HT-29 (cell line): ENCODE measurements at places on chromosomes 3 and 15.

- no peak for DNase-seq
Observed at GRCh38 chr3:157463816-157464215, 27.2 kb downstream of the PTX3 start.

DNA sequence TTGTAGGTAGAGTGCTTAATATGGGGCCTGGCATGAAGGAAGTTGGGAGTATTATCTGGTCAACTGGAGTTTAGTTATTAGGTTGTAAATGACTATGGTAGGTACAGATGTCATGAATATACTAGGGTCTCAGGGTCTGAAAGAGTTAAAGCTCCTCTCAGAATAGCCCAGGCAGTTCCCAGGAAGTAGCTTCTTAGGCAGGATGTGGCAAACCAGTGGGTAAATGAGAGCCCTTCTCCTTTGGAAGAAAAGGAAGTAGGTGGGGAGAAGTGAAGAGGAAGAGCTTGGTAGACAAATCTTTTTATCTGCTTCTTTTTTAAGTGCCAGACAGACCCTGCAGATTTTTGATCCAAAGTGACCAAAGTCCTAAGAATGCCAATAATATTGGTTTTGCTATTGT is 24.5 kb downstream of the MAP2K1 start:
- DNase-seq = no peak

GRCh38 chr15:52378746-52379394 is 83.3 kb upstream of the MYO5C start:
- DNase-seq = no peak

DNA sequence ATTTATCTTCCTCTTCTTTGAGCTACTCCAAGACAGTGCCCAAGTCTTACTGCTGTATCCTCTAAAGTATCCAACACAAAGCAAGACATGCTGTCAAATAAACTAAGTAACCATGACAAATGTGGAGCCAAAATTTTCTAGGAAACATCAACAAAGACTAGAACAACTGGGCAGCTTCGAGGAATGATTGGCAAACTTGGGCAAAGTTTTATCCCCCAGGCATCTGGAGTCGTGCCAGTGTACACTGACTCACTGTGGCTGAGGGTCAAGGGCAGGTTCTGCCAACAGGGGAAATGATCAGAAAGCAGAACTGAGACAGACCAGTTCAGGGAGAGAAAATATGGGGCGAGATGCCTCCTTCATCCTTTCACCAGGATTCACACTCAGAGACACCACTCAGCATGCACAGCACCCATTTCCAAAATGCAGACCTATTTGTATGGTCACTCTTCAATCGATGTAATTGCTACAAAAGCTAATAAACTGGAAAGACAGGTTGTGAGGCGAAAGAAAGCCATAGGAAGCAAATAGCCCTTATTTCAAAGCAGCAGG is 65.8 kb downstream of the MB21D2 start:
- DNase-seq = peak; percentile 95

DNA sequence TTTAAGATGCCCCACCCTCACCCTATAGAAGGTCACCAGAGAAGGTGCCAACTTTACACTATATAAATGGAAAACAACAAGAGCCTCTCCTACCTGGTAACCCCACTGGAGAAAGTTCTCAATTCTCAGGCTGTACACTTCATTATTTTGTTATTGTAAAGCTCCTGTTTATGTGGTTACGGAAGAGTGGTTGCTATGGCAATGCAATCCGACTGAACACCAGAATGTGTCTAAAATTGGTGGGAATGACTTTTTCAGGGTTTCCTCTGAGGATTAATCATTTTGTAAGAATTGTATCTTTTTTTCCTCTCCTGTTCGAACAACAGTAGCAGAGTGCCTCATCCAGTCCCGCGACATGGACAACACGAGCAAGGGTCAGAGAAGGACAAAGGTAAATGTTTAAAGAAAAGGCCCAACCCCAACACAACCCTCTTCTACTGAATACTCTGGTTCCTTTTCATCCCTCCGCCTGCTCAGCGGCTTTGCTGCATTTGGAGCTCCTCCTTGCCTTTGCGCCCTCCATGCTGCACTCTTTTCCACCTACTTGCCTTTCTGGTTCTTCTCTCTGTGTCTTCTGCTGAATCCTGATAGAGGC is 45.3 kb downstream of the DGKG start:
- DNase-seq = no peak

DNA sequence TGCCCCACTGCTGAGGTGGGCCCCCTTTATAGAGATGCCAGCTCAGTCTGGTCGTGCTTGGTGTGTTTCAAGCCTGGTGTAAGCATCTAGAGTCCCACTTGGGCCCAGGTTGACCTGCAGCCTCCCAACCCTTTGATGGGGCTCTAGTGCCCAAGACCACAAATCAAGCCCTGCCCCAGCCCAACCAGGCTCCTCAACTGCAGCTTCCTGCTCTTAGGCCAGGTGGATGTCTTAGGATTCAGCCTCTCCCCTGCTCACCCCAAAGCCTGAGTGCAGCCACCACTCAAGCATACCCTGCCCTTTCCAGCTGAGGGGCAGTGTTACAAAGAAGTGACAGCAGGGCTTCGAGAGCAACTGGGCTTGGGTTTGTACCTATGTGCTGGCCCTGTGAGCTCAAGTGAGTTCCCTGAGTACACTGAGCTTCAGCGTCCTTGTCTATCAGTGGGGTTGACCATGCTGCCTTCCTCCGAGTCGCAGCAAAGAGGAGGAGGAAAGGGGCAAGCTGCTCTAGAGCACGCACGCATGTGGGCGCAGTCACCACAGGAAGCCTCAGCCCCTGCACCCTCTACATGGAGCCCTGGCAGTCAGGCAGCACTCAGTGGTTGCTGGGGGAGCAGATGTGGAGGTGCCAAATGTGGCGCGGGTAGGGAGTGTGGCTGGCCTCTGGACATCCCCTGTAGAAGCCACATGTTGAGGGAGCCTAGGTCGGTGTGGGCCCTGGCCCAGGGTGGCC is 120.7 kb downstream of the EEFSEC start:
- no peak for DNase-seq

DNA sequence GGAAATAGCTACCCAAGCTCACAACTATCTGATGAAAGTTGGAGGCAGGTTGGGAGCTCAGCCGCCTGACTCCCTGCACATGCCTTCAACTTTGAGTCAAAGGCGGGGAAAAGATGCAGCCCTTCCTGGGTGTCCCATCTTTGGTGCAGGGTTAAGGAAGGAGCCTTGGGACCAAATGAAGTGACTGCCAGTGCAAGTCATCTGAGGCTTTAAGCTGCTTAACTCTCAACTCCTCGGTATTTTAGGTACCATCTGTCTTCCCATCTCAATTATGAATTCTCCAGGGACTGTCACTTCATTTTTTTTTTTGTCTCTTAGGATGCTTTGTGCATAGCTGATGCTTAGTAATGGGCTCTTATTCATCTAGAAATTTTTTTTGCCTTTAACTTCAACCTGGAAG is 408.8 kb upstream of the C2CD4B start:
- DNase-seq = no peak

DNA sequence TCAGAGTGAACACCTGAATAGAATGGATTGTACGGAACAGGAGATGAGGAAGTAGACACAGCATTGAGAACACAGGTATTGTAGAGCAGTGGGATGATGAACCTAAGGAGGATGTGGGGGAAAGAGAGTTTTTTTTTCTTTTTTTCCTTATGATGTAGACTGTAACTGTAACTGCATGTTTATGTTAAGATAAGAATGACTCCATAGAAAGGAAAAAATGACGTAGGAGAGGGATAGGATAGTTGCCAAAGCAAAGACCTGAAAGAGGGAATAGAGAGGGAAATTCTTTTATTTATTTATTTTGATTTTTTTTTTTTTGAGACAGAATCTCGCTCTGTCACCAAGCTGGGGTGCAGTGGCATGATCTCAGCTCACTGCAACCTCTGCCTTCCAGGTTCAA is 33.2 kb downstream of the APH1B start:
- no peak for DNase-seq

DNA sequence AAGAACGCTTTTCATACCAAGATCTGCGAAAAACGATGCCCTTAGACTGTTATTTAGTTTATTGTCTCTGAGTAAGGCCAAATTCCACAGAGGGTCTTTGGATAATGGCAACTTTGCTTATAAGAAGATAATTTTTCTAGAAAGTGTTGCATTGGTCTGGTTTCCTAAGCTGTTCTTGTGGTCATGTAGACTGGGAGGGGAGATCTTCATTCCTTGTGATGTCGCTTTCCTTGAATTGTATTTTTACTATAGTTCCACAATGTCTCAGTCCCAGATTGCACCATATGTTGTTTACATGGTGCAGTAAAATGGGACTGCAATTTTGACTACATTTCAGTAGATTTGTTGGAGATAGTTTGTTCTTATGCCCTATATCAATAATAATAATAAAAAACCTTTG is 28.8 kb upstream of the ST3GAL6 start:
- no peak for DNase-seq

- DNase-seq = no peak
Observed at GRCh38 chr3:167918008-167918596, 177.6 kb downstream of the GOLIM4 start.

DNA sequence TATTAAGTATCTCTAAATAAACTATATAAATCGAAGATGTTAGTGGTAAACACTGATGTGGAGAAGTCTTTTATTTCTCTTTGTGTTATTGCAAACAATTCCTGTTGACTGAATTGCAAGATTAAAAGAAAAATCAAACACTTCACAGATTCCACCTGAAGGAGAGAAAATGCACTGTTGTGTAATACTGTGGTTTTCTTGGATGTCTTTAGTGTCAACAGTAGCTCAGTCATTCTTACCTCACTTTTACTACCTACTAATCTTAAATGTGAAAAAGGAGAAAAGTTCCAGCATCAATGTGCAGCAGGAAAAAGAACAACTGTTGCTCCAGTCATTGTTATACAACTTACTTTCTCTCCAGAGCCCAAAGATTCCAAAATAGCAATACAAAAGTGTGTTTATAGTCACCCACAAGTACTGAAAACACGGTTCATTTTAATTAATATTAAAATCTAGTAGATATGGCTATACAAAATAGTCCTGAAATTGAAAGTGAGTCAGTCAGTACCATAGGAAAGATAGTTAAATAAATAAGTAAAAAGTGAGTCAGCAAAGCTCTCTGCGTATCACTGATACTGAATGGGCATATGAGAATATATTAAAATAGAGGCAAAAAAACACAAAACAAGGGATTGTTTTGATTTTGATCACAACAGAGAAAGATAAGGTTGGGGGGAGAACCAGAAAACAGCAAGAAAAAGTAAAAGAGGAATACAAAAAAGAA is 90.5 kb upstream of the CSPG5 start:
- no peak for DNase-seq

DNA sequence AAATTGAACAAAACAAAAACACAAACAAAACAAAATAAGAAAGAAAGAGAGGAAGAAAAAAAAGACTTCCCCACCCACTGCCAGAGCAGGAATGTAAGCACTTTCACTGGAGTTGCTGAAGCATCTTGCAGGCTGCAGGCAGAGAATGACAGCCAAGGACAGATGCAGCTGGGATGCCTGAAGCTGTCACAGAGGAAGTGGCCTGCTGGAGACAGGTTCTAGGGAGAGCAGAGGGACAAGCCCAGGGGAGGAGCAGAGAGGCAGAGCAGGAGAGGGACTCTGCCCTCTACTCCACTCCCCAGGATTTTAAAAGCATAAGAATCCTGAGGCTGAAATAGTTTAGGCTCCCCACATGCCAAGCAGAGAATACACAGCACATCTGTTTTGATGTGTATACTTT is 326.2 kb downstream of the TUSC7 start:
- no peak for DNase-seq

DNA sequence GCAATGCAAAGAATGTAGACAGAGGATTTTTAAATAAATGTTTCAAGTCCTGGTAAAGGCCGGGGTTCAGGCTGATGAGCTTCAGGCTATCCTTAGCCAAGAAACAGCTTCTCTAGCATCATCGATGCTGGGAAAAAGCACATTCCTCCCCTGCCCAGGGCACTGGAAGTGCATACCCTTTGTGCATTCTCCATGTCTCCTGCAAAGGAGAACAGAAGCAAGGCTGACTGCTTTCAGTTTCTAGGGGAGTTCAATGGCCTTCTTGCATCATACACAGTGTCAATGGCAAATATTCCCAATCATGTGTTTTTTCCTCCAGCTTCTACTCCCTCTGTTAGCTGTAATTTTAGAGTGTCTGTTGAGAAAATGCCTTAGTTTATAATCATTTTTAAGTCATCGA is 59.9 kb downstream of the GPR176 start:
- no peak for DNase-seq
